ENCODE measurements at places on chromosomes 5 and 9.

DNA sequence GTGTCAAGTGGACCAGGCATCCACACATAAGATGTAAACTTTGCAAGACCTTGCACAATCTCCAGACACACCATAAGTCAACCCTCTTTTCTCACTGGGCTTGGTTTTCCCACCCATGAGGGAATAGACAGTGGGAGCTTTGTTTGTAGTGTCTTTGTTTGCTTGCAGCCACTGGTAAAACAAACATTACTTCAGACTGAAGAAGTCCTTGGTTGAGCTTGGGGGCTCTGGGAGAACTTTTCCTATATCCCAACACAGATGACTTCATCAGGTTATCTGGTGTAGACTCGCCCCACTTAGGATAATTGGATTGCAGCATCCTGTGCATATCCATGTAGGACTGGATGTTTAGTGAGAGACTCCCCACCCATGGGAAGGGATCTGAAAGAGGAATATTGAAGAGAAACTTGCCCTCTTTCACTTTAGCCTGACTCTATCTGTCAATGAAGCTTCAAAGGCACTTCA is 11.5 kb upstream of the ADGRV1 start:
- DNase-seq, result no peak

DNA sequence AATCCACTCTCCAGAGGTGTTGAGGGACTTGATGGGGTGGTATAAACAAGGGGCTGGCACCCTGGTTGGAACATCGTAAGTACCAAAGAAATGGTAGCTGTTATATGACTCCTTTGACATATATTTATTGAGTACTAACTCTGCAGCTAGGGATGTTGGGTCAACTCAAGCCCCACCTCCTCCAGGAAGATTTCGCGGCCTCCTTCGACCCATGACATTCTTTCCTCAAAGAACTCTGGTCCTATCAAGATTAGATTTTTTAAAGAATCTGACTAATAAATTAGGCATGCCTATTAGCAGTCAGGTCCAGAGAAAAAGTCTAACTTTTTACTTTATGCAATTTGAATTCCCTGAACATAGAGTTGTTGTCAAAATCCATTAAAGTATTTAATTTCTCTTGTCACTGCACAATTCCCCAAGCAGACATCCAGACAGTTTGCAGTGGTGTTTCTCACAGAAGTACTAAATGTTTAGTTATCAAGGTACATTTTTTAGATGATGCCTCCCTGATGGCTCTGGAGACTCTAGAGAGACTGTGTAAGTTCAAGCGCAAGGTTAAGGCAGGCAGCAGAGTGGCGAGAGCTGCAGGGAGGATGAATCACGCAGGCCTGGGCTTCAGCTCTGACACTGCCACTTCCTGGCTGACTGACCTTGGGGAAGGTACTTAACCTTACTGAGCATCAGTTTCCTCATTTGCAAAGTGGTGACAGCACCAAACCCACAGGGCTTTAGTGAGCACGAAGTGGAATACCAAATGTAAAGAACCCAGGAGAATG is 209.6 kb downstream of the TTLL11 start:
- DNase-seq, result no peak

GRCh38 chr9:114401344-114401743 is 13.6 kb upstream of the AKNA start:
- DNase-seq, result no peak

DNA sequence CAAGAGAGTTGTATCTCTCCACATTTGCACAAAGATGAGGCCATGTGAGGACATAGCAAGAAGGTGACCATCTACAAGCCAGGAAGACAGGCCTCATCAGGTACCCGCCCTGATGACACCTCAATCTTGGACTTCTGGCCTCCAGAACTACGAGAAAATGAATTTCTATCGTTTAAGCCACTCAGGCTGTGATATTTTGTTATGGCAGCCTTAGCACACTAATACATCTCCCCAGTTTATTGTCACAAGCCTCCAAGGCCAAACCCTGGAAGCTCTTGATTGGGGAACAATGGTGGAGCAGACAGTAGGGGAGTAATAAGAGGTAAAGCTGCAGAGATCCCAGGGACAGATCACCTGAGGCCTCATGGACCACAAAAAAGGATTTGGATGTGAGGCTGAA is 7.7 kb upstream of the P4HA2 start:
- DNase-seq, result no peak

DNA sequence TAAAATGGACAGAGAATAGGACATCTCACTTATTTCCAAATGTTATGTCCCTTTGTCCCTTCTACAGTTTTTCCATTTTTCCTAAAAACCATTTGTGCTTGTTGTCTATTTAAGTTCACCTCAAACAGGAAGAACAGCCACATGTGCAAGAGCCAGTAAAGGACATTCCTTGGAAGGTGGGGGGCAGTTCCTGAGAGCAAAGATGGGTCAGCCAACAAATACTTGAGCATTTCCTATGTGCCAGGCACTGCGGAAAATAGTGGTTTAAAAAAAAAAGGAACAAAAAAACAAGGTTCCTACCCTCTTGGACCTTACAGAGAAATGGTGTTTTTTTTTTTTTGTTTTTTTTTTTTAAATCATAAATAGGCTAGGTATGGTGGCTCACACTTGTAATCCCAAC is 26.8 kb downstream of the ANP32B start:
- DNase-seq, result no peak

- no peak for DNase-seq
Observed at GRCh38 chr9:34884747-34885189, 73.3 kb upstream of the PHF24 start.

DNA sequence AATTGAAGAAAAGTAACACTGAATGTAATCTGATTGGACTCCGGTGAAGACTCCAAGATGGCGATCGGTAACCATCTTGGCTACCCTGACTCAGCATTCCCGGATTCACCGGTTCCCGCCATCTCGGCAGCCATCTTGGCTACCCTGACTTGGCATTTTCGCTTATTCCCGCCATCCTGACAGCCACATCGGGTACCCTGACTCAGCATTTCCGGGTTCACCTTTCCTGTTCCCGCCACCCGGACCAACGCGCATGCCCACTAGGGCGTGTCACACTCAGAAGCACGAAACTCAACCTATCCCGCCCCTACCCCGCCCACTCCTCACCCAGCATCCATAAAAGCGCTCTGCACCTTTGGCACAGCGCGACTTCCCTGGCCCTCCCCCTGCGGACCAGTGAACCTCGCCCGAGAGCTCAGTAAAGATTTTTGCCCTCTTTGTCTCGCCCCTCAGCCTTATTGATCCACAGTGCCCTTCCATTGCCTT is 17.2 kb downstream of the SPTLC1 start:
- DNase-seq, result no peak

DNA sequence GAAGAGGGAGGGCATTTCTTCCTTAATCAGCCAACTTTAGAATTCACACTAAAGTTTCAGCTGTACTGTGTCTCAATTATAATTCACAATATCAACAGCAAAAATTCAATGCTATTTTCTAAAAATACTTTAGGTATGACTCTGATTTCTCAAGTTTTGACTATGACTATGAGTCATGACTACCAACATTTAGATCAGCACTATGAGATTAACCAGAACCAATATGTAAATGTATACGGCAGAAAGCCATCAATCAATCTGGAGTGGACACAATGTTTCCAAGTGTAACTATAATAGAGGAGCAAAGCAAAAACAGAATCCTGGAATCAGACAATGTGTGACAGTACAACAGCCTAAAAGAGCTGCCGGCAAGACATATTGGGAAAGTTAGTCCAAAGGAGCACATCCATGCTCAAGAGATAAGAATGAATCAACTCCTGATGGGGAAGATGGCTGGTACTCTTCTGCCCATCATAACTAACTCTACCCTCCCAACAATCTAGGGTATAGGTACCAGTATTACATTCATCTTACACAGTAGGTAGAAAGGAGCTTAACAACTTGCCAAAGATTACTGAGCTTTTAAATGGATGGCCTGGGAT is 294.4 kb downstream of the SEMA5A start:
- no peak for DNase-seq

GRCh38 chr9:70060883-70061507 is 17.3 kb downstream of the MAMDC2 start:
- DNase-seq, result no peak

GRCh38 chr5:32090026-32090754 is 83.9 kb downstream of the GOLPH3 start:
- no peak for DNase-seq

DNA sequence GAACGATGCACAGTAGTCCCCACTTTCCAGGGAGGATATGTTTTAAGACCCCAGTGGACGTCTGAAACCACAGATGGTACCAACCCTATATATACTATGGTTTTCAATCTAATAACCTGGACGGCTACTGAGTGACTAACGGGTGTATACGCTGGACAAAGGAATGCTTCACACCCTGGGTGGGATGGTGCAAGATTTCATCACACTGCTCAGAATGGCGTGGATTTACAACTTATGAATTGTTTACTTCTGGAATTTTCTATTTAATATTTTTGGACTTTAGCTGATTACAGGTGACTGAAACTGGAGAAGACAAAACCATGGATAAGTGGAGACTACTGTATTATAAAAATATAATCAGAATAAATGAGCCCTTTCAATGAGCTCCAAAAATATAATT is 147.6 kb upstream of the TRIM32 start:
- DNase-seq, result no peak

DNA sequence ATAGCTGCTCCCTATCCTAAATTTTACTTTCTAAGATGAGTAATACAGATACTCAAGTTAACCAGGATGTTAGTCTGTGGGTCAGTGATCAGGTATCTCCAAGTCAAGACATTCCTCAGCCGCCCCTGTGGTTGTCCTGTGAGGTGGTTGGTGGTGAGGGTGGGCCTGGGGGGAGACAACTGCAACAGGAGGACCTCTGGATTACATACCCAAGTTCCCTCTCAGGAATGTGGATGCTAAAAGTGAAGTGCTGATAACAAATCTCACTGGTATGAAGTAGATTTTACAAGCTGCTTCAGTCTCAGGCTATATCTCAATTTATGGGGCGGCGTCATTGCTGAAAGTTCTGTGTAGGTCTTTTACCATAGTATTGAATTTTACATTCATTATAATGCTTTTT is 38.3 kb downstream of the SLC1A3 start:
- DNase-seq, result no peak

DNA sequence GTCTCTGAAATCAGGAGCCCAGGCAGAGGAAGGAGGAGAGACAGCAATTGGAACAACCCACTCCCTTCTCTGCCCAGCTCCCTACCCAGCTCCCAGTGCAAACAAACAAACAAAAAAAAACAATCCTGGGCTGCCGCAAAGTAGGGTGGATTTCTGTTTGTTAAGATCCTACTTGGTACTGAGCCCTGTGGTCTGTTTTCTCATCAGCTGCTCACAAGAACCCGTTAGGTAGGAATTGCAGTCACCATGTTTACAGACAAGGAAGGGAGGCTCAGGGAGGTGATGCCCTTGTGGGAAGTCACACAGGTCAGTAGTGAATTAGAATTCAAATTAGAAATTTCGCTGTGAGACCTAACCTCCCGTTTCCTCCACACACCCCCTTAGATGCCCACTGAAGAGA is 128.8 kb upstream of the RAD23B start:
- no peak for DNase-seq

DNA sequence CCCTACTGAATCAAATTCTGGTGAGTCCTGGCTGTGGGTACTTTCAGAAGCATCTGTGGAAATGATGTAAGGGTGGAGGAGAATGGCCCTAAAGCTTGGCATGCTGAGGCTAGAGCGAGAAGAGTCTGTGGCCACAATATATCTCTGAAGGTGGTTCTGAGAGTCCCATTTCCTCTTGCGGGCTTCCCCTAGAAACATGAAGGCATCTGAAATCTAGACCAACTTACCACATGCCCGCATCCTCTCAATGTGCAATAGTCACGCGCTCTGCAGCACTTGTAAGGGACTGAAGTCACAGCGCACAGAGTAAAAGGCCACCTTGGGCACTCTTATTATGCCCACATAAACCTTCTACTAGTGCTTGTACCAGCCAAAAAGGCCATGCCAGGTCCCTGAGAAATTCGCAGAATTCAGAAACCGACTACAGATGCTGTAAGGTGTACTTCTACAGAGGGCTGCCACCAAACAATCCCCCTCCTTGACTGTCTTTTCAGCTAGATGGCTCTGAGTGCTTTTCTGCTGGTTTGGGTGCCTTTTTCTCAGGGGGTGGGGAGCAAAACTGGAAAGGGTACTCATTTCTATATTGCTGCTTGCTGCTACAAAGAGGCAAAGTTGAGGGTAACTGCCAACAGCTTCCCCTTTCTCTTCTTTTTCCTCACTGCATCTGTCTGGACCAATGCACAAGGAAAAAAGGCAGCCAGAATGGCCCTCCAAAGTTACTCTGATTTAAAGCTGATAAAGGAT is 107.3 kb downstream of the ZDHHC21 start:
- DNase-seq, result no peak
